ENCODE measurements at places on chromosomes 3 and 15.

GRCh38 chr3:84978843-84979242 is 20.1 kb downstream of the CADM2 start:
- DNase-seq, result no peak

DNA sequence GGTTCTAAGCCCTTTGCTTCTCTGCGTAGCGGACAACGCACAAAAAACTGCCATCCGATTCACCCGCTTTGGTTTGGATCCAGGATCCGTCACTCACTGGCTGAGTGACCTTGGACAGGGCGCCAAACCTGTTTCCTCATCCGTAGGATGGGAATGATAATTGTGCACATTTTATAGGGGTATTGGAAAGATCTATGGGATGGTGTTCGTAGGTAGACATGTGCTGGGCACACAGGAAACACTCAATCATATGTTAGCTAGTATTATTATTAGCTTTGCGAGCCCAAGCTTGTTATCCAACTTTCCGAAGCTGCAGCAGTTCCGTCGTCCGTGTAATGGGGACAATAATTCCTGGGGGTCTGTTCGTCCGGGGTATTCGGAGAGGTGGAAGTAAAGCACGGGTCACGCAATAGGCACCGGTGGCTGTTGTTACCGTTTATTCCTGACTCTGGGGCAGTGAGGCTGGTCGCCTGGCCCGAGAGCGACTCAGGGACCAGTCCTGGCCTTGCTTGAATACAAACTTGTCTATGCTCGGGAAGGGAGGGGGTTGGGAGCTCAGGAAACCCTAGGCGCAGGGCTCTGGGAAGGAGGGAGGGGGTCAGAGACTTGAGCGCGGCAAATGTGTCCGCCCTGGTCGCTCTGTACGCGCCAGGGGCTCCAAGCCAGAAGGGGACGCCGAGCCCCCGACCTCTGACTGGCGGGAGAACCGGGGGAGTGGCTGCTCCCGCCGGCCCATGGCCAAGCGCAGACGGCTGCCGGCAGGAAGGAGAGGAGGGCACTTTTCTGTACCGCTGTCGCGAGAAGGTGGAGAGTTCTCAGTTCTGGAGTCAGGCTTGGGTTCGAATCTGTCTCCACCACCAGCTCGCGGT is 1.3 kb downstream of the SPSB4 start:
- no peak for DNase-seq

DNA sequence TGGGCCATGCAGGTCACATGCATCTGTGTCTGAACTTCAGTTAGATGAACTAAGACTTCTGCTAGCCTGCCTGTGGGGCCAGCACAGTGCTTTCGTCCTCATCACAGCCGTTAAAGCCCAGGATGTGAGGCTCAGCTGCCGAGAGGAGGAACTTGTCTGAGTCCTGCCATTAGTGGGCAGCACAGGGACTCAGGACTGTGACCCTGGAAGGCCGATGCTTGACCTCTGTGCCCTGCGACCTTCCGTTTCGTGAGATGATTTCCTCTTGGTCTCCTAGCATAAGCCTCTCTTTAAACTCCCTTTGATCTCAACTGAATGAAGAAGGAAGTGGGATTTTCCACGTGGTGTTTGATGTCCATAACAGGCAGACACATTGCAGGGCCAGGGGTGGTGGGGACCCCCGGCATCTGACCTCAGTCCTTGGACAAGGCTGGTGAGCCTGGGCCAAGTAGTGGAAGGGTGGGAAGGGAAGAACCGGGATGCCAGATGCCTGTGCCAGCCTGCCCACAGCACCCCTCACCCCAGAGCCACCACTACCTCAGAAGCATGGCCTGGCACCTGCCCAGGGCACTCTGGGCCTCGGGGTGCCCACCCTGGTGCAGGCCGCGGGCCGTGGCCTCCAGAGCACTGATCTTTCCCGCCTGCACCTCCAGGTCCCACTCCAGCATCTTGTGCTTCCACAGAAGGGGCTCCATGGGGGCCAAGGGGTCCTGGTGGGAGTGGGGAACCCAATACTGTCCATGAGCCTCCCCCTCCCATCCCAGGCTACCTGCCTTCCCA is 21.6 kb downstream of the PLA2G4B start:
- no peak for DNase-seq

- DNase-seq, result no peak
These were observed 10.8 kb downstream of the GLYCTK start for GRCh38 chr3:52298149-52299098.

- peak; percentile 68 for DNase-seq
These were observed 57.6 kb upstream of the NR2E3 start for GRCh38 chr15:71752604-71753289.

- no peak for DNase-seq
These were observed 257.8 kb downstream of the EBLN2 start for GRCh38 chr3:73319179-73319769.

GRCh38 chr3:177816667-177817208 is 619.5 kb upstream of the TBL1XR1 start:
- no peak for DNase-seq

DNA sequence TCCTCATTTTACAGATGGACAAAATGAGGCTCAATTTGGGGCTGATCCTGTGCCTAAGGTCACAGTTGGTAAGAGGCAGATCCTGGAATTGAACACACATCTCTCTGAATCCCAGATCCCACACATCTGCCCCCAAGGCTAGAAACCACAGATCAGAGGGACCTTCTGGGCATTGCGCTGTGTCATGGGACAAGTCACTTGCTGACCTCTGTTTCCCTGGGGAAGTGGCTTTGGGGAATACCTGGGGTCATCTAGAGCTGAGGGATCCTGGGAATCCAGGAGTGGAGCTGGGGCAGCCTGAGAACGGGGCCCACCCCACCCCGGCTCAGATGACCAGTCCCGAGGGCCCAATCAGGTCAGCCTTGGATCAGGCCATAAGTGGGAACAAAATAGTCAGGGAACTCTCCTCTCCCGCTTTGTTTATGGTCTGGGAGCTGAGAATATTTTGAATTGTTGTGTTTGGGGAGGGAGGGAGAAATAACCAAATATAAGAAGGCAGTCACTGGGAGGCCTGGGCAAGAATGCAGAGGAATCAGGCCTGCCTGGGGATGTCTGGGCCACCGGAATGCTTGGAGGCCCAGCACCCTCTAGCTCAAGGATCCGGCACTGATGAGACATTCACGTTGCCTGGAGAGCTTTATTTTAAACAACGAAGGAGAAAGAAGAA is 8.8 kb upstream of the SLC6A6 start:
- no peak for DNase-seq

DNA sequence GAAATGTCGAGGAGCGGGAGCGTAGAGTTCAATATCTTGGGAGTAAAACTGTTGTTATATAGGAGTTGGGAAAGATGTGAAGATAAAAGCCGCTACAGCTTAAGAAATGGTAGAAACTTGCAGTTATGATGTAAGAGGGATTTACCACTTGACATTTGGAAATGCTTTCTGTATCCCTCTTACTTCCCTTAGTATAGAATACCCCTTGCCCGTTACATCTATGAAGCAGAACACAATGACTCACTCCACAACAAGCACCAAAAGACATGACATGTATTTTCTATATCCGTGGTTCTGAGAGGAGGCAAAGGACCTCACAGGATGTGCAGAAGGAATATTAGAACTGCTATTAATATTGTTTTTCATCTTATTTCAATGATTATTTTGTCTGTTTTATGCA is 254.2 kb upstream of the NR2F2 start:
- DNase-seq, result no peak

DNA sequence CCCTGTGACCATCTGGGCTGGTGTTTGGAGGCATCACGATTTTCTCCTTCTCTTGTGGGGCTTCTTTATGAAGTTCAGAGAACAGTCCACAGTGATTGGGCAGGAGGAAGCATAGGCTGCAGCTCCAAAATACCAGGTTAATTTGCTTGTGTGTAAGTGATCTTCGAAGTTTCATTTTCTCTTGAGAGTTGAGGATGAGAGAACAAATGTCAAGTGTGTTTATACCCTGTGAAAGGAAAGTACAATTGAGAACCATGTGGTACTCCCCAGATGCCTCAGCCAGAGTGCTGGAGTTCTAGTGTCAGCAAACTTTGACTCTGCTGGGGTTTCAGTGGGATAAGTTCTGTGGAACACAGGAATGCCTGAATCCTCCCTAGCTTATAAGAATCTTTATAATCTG is 357.1 kb upstream of the CFAP20DC start:
- DNase-seq, result no peak

DNA sequence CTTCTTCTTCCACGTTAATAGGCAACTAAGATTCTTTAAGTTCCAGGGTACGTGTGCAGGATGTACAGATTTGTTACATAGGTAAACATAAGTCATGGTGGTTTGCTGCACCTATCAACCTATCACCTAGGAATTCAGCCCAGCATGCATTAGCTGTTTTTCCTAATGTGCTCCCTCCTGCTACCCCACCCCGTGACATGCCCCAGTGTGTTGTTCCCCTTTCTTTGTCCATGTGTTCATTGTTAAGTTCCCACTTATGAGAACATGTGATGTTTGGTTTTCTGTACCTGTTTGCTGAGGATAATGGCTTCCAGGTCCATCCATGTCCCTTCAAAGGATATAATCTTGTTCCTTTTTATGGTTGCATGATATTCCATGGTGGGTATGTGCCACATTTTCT is 21.1 kb downstream of the GTF2A2 start:
- DNase-seq, result no peak

DNA sequence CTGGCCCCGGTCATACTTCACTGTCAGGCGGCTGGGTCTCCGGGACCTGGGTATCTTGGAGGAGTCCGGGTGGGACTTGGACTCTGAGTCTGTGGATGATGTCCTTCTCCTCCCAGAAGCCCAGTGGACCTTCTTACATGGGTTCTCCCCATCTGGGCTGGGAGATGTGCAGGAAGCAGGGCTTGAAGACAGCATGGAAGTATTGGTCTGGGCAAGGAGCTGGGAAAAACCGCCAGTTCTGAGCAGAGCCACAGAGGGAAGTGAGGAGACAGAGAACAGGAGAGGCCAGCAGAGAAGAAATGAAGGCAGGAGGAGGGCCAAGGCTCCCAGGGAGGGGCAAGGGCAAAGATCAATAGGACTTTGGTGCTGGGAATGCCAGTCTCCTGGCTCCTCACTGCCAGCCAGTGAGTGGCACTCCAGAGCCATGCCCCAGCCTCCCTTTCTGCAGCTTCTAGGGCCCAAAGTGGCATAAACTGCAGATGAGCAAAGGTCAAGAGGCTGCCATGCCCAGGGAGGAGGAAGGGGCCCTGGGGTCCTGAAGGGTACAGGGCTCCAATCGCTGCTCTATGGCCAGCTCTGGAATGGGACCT is at the start of gene PPP1R14D:
Gene PPP1R14D, minus strand, starts transcription at position 262 of the 590 bp plus-strand sequence. Its CDS starts 67 bp downstream, at position 195.
- DNase-seq, result no peak

- DNase-seq, result no peak
These were observed 8.4 kb upstream of the CDC25A start for GRCh38 chr3:48196611-48197010.

DNA sequence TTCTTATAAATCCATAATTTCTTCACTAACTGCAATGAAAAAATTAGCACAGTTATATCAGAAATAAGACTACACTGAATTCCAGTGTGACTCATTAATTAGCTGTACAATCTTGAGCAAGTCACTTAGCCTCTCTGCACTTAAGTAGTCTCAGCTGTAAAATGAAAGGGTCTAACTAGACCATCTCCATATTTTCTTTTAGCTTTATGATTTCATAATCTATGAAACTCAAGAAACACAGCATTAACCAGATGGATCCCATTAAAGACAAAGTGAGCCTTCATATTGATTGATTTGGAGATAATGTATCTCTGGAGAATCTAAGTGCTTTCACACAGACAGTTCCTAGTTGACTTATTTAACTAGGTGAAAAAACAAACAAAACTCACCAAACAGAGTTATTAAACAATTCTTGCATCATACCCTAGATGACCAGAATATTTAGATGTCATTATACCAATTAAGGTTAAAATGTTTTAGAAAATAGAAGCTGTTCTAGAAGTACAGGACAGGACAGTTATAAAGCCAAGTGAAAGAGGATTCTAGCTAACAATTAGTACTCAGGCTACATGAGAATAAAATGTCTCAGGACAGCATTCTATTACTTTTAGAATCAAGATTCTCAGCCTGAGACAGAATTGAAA is 11.2 kb downstream of the CSNK1G1 start:
- DNase-seq, result peak; percentile 35

- no peak for DNase-seq
These were observed 45.6 kb downstream of the SENP2 start for GRCh38 chr3:185631508-185632206.

DNA sequence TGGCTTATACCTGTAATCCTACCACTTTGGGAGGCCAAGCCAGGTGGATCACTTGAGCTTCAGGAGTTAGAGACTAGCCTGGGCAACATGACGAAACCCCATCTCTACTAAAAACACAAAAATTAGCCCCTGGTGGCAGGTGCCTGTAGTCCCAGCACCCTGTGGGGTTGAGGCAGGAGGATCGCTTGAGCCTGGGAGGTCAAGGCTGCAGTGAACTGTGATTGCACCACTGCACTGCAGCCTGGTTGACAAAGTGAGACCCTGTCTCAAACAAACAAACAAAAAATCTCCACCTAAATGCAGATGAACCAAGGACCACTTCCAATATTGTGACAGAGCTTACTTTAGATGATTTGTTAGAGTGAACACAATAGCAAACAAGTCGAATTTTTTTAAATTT is 53.7 kb downstream of the TP53BP1 start:
- DNase-seq, result no peak

DNA sequence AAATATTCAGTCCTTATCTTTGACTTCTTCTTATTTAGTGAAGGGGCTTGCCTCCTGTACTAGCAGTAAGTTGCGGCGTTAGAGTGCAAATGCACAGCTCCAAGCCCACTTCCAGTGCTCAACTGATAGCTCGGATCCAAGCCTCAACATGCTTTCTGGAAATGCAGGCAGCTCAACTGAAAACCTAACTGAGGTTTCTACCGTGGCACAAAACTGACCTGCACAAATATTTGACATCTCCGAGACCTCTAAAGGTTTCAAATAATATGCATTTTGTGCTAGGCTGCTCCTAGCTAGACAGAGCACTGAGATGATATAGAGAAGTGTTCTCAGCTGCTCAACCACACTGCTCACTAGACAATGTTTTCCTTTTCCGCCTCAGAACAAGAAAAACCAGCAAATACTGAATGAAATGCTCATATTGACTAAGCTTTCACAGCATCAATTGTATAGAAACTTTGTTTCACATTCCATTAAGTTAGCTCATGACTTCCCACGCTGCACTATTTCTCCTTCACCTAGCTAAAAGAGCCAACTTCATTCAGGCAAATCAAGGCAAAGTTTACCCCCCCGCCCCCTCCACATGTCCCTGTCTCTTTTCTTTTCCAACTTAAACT is 822 bp downstream of the ZNF385D start:
- no peak for DNase-seq

DNA sequence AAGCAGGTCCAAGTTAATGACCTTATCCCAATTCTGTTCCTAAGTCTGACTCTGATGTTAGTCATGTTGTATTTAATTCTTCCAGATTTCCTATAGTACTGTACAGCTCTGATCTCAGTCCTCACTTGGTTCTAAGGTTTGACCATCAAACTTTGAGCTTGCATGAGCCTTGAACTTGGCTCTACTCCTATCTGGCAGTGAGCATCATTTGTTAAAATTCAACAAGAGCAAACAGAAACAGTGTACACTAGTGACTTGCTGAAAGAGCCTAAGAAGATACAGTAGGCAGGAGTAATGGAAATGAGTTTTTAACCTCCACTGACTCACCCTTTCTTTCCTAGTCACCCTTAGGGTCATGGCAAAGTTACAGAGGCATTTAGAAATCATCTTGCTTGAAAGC is 451.1 kb upstream of the TPRG1 start:
- no peak for DNase-seq
